ENCODE measurements at places on chromosomes 11 and 22.

- DNase-seq: no peak
Observed at GRCh38 chr11:47403571-47403970, 4.8 kb upstream of the SLC39A13 start.

- DNase-seq: peak; percentile 44
Observed at GRCh38 chr22:46737976-46738646, at the start of gene CERK. Gene CERK, minus strand, starts transcription at chr22:46738252. Its CDS starts 104 bp downstream, at chr22:46738148.

- DNase-seq: no peak
Observed at GRCh38 chr11:100459811-100460210, 227.3 kb upstream of the ARHGAP42 start.

DNA sequence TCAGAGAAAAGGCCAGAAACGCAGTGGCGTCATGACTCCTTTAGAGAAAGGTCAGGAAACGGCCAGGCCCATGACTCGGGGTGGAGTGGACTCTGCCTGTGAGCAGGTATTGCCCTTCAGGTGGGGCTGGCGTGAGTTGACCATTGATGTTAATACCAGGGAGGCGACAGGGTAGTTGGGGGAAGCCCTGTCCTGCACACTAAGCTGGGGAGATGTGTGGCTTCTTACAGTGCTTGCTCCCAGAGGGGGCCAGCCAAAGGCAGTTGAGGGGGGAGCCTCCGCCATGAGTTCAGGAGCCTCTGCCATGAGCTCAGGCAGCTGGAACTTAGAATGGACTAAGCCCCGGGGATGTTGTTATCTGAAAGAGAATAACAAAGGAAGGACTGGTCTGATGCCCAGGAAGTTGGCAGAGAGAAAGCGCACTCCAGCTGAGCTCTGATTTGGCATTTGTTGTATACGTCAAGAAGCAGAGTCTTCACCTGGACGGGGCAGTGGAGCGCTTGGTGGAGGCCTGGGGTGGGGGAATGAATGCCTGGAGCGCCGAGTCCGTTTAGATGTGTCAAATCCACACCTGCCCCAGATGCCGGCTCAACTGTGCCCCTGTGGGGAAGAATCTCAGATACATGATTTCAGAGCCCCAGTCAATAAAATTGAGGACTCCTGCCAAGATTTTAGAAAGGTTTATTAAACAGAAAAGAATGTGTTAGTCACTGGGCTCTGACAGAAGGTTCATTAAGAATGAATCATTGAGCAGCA is 222.5 kb downstream of the TBC1D22A start:
- DNase-seq: no peak

DNA sequence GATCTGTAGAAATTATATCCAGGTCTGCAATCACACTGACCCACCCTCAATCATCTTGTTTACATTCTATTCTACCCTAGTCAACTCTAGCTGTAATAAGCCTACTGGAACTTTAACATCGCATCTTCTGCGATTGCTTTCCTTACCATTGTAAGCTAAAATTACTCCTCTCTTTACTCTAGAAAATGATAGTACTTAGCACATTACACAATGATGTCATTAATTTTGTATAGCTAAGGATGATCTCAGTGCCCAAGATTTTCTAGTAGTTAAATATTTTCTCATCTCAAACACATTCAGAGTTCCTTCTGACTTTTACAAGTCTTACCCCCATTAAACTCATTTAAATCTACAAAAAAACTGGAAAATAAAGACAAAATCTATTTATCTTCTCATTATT is 39.6 kb upstream of the CTSC start:
- no peak for DNase-seq

- DNase-seq: no peak
Observed at GRCh38 chr22:46867106-46867505, 104.7 kb downstream of the TBC1D22A start.

All from NCI-H1048 (cell line).